AML-193 (cell line): ENCODE measurements at places on chromosomes 5 and 9.

- DNase-seq: no peak
Observed at GRCh38 chr5:40288800-40289485, 390.8 kb upstream of the PTGER4 start.

DNA sequence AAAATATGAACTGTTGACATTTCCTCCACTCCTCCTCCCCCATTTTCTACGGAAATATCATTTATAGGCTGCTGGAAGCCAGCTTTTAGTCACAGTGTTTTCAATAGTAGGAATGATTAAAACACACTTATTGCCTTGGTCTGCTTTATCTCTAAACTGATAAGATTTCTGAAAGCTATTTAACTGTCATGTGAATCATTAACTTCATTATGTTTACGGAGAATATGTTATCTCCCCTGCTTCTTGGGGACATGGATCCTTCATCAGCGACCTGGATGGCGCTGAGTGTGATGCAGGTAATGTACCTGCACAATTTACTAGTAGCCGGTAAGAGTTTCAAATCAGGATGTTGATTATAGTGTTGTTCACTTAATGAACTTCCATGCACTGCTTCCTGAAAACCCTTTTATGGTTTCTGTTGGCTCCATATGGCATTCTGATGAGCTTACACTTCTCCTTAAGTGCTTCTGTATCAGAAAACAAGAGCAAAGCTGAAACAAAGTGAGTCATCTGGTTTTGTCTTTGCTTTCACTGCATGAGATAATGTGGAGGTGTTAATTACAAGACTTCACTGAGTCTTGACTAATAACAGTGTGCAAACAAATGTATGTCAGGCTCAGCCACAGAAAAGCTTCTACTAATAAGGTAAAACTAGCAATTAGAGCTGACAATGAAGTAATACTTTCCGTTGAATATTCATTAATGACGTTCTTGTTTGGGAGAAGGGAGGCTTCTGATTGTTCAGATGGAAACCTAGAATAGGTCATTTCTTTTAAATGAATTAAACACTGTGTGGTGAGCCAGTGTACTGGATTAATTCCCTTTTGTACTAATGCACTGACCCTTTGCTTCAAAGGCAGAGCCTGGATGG lies 162.4 kb upstream of the ZNF608 start:
- DNase-seq: no peak

GRCh38 chr9:128024761-128025308 lies 42.3 kb downstream of the NAIF1 start:
- no peak for DNase-seq

- DNase-seq: no peak
Observed at GRCh38 chr5:931570-932145, 39.0 kb downstream of the TRIP13 start.

GRCh38 chr5:945691-946551 lies 53.2 kb downstream of the TRIP13 start:
- DNase-seq: no peak

DNA sequence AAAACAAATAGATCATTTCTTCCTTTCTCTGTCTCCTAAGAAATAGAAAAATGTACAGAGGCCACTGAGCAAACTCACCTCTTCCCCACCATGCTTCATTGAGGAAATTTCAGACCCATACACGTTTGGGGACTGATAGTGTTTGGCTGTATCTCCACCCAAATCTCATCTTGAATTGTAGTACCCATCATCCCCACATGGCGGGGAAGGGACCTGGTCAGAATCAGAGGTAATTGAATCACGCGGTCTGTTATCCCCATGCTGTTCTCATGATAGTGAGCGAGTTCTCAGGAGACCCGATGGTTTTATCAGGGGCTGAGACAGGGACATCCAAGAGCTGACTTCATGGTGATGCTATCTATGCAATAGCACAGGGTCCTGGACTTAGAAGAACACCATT lies 1655.8 kb downstream of the MAT2B start:
- no peak for DNase-seq

DNA sequence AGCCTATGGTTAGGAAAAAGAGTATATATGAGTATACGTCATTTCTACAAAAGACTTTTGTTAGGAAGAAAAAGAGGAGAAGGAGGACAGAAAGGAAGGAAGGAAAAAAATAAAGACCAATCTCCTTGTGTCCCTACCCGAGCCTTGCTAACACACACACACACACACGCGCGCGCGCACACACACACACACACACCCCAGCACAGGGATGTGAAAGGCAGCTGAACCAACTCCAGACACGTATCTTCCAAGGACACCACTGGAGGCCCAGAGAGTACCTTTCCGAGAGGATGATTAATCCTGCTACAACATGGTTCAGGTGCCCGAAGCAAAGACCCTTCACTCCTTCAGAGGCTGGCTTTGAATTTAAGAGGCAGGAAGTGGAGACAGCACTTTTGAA lies 56.9 kb upstream of the GALNT10 start:
- DNase-seq: no peak

GRCh38 chr9:98248737-98249474 lies 6.5 kb downstream of the TBC1D2 start:
- DNase-seq: peak; percentile 88

GRCh38 chr9:78919701-78920100 lies 622.8 kb downstream of the PSAT1 start:
- DNase-seq: no peak

- DNase-seq: no peak
Observed at GRCh38 chr5:147432323-147432722, 77.5 kb downstream of the DPYSL3 start.

DNA sequence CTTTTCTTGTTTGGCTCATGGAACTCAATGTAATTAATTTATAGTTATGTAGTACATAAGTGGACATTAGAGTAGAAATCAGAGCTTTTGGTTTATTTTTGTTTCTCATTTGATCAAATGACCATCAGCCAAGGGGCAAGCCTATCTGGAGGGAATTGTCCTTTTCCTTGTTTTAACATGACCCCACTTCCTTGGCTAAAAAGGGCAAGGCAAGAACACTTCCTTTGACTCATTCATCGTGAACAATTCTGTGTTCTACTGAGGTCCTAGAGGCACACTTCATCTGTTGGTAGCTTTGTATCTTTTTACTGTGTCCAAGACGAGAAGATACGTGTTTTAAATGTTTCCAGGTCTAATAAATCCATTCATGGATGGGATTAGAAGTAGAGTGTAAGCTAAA lies 148.9 kb downstream of the ARHGEF28 start:
- no peak for DNase-seq

DNA sequence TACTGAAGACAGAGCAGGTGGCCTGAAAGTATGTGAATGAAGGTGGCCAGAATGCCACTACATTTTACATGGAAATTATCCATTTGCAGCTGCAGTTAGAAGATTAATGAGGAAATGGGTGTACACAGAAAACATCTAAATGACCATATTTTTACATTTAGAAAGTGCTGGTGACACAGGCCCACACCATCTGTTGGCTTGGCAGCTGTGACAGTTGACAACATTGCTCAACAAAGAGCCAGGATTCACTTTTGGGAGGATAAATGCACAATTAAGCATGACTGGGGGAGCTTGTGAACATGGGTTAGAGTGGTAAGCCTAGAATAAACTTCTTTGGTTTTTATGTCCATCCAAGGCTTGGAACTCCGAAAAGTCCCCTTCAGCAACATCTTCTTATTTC lies 360.5 kb downstream of the KCTD16 start:
- no peak for DNase-seq

GRCh38 chr5:134106991-134107701 lies 7.3 kb upstream of the TCF7 start:
- DNase-seq: no peak

DNA sequence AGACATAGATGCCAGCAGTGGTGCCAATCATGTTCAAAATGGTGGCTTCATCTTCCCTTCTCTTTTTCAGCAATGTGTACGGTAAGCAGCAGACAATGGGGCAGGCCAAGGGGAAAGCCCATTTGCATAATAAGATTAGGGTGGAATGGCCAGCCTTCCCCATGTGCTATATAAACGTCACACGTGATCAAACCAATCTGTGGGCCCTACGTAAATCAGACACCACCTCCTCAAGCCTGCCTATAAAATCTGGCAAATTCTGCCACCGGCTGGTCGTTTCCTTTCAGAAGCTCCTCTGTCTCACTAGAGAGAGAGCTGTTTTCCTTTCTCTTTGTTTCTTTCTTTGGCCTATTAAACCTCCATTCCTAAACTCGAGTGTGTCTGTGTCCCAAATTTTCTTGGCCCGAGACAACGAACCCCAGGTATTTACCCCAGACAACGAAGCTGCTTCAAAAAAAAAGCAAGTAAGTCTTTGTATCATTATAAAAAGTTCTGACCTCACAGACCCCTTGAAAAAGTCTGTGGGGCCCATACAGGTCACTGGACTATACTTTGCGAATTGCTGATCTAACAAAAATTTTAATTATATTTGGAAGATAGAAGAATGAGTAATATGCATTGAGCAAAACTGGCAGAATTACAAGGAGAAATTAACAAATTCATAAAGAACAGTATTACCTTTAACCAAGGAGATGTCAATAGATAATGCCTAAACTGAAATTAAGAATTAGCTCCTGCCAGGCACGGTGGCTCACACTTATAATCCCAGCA lies 15.2 kb downstream of the ZBTB5 start:
- DNase-seq: no peak
